Smooth muscle cell of the pulmonary artery (primary cell): ENCODE measurements at places on chromosomes 5 and 9. TPM values are rescaled to one million over a fixed set of nuclear protein-coding genes. Genes with fewer than 3 reads are reported as not detected.

The DPYSL3 gene
- 146 and 368 TPM in 2 replicates for total RNA-seq

The FAM114A2 gene
- total RNA-seq: 37.3 and 39.9 TPM in 2 replicates

The IL33 gene
- total RNA-seq: 65.7 and 214 TPM in 2 replicates

The SPINK4 gene
- total RNA-seq: 0.91 TPM in 1 of 2 replicates, not detected in the other

The SLC25A2 gene
- total RNA-seq: 0.13 and 0.26 TPM in 2 replicates

The CER1 gene
- not detected in 2 replicates for total RNA-seq

The SPAAR gene
- total RNA-seq: 0.13 and 0.26 TPM in 2 replicates

The IGIP gene
- total RNA-seq: 24.0 and 32.8 TPM in 2 replicates

The KCNT1 gene
- total RNA-seq: not detected in 2 replicates

The IFNA2 gene
- not detected in 2 replicates for total RNA-seq

The UBE2QL1 gene
- 0.03 and 0.20 TPM in 2 replicates for total RNA-seq

The TMEM215 gene
- total RNA-seq: not detected in 2 replicates

The CA9 gene
- total RNA-seq: 10.0 and 181 TPM in 2 replicates

The PCDHGB1 gene
- total RNA-seq: 2.2 and 3.8 TPM in 2 replicates

The MYORG gene
- total RNA-seq: 2.2 and 2.5 TPM in 2 replicates

The TNFSF15 gene
- total RNA-seq: 0.03 and 13.4 TPM in 2 replicates

The TAF11L5 gene
- not detected in 2 replicates for total RNA-seq

The IFNA10 gene
- total RNA-seq: not detected in 2 replicates

The FCHO2 gene
- total RNA-seq: 22.8 and 24.2 TPM in 2 replicates

The PPP2R2B gene
- 0.66 and 1.0 TPM in 2 replicates for total RNA-seq

The STOML2 gene
- total RNA-seq: 99.2 and 132 TPM in 2 replicates

The DMRT3 gene
- total RNA-seq: not detected in 2 replicates

The DAB2 gene
- 135 and 168 TPM in 2 replicates for total RNA-seq

The EGR1 gene
- total RNA-seq: 3.8 and 7.8 TPM in 2 replicates

The SLC6A7 gene
- total RNA-seq: 0.20 TPM in 1 of 2 replicates, not detected in the other
